ENCODE measurements at places on chromosomes 2 and 18. TPM values are rescaled to one million over a fixed set of nuclear protein-coding genes. Genes with fewer than 3 reads are reported as not detected.

Gene SLC1A4
- 21.9 TPM for total RNA-seq

Gene MATN3
- total RNA-seq: 2.9 TPM

Gene PPIL3
- 26.8 TPM for total RNA-seq

Gene NR4A2
- total RNA-seq: 0.11 TPM

Gene TFCP2L1
- total RNA-seq: under 0.01 TPM

Gene SOX11
- total RNA-seq: 0.66 TPM

Gene NAT8
- total RNA-seq: not detected

Gene TNFRSF11A
- total RNA-seq: 0.25 TPM

Gene C18orf54
- total RNA-seq: 10.2 TPM

Gene SPATA3
- total RNA-seq: not detected

Gene GIGYF2
- total RNA-seq: 68.5 TPM

Gene POTEC
- not detected for total RNA-seq

Gene SERPINB13
- not detected for total RNA-seq

Gene SPHKAP
- 1.2 TPM for total RNA-seq

Gene MRPL53
- total RNA-seq: 26.2 TPM

Gene REG1A
- not detected for total RNA-seq

Gene SH2D6
- total RNA-seq: 1.4 TPM

Gene ARL5A
- total RNA-seq: 80.6 TPM

Gene TUBA4B
- total RNA-seq: 0.11 TPM

Gene CD207
- not detected for total RNA-seq

Gene CCBE1
- 21.2 TPM for total RNA-seq

Gene WDR35
- 18.2 TPM for total RNA-seq

Gene RNU2-63P
- total RNA-seq: not detected

Gene TSGA10
- 3.7 TPM for total RNA-seq

Gene GRB14
- total RNA-seq: 0.89 TPM

Gene FEV
- not detected for total RNA-seq

Gene HAAO
- 0.25 TPM for total RNA-seq

Gene STRADB
- 56.7 TPM for total RNA-seq

Gene TUBA3E
- total RNA-seq: not detected

Gene TMEM127
- total RNA-seq: 11.8 TPM

Gene SLC8A1
- 53.6 TPM for total RNA-seq

Gene SCN9A
- 43.0 TPM for total RNA-seq

Gene LINC00305
- total RNA-seq: not detected

Gene USP40
- total RNA-seq: 46.9 TPM

Gene SERPINB7
- 136 TPM for total RNA-seq

Gene DNER
- total RNA-seq: 0.55 TPM

Gene CCDC148
- total RNA-seq: 0.66 TPM

Gene CFAP65
- total RNA-seq: not detected

Gene REG3G
- total RNA-seq: not detected

Gene UGT1A5
- not detected for total RNA-seq

Gene SIGLEC15
- 1.2 TPM for total RNA-seq

Measured in uterine smooth muscle cell (primary cell).